ENCODE measurements at places on chromosomes 4 and X.

- DNase-seq: no peak
Measured at GRCh38 chr4:185582651-185583400, 47.5 kb upstream of the PDLIM3 start.

DNA sequence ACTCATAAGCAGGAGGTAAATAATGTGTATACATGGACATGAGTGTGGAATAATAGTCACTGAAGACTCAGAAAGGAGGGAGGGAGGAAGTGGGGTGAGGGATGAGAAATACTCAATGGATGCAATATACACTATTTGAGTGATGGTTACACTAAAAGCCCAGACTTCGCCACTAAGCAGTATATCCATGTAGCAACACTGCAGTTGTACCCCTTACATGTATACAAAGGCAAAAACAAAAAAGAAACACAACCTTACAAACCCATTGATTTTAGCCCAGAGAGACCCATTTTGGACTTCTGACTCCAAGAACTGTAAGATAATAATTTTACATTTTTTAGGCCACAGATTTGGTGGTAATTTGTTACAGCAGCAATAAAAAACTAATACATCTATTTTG lies 51.5 kb downstream of the VMA21 start:
- no peak for DNase-seq

DNA sequence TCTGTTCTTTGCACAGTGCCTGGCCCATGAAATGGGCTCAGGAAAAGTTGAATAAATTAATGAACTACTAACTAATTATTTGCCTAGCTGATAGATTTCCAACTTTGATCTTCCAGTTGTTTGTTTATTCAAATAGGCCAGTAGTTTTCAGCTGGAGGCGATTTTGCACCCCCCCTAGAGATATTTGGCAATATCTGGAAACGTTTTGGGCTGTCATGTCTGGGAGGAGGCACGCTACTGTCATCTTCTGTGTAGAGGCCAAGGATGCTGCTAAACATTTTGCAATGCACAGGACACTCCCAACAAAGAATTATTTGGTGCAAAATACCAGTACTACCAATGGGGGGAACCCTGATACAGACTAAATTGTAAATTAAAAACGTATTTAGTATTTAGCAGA lies 81.9 kb downstream of the VCX2 start:
- DNase-seq: no peak

DNA sequence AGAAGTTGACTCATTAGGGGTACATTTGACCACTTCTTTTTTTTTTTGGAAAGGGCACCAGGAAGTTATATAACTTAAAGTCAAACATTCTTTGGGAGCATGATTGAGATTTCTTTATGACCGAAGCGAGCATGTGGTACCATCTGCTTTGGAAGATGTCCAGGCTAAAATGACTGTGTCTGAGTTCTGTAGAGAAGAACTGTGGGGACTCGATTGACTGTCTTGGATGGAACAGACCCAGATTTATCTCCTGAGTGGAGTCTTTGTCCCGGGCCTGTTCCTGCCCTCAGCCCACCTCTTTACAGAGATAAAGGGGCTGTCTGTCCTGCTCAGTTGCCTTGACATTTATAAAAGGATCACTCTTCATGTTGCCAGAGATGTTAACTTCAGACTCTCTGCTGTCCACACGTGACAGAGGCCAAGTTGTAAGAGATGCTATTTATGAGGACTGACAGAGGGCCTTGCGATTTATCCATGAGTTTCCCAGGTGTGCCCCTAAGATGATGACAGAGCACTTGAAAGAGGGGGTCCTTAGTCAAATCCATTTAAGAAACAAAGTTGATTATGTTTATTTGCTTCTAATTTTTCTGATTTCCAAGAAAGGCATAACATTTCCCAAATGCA lies 16.8 kb downstream of the SMIM20 start:
- no peak for DNase-seq

DNA sequence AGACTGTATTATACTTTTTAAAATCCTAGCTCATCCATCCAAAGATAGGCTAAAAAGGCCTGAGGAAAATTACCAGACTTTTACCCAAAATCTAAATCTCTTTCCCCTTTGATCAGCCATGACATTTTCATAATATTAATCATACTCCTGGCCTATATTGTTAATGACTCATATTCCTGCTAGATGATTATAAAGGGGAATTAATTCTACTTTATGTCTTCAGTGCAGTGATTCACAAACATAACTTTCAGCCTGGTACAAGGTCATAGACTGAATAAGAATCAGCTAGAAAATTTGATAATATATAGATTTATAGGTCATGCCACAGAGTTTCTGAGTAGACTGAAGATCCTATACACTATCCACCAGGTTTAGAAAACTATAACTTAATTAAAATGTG lies 1905.4 kb downstream of the C4orf33 start:
- no peak for DNase-seq

GRCh38 chr4:151415978-151416377 lies 7.0 kb downstream of the FHIP1A start:
- DNase-seq: no peak

DNA sequence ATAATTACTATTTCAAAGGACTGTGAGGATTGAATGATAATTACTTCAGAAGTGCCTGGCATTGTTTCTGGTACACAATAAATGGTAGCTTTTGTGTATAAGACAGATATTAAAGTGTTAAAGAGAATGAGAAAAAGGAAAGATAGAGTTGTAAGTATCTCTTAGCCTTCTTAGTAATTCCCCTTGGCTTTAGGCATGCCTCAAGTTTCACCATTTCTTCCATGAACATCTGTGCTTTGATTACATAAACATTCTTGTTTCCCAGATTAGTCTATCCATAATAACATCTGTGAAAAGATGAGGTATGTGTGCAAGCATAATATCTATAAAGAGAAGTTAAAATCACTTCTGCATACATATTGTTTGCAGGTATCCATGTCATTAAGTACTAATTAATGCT lies 230.9 kb upstream of the TEX13A start:
- DNase-seq: no peak

GRCh38 chr4:108492816-108493595 lies 127.4 kb upstream of the RPL34 start:
- no peak for DNase-seq

DNA sequence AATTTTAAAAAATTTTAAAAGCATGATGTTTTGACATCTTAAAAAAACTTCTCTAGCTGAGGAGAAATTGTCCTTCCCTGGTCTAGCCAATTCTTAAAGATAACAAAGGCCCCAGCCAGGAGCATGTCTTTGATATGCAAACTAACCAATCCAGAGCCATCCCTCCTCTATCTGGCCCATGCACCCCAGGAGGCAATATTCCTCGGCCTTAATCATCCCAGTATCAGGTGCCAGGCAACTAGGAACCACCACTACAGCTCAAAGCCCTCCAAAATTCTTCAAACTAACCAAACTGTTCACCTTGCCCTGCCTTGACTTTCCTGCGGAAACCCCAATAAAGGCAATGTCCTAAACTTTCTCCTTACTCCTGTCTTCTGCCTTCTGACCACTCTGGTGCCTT lies 97.8 kb upstream of the USP9X start:
- DNase-seq: no peak

DNA sequence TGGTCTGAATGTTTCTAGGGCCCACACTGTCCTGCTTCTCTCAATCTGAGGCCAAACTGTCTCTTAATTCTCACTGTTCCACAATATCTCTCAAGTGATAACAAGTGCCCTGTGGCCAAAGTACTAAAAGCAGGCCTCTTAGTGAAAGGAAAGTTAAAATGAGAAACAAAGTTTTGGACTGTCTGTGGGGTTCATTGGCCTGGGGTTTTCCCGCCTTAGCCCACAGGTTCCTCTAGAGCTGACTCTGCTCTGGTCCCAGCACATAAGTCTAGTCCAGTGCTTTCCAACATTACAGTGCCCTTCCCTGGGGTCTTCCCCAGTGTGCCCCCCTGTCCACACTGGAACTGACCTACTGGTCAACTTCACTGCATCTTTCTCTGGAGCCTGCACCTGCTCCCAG lies 6.3 kb downstream of the MAGEB1 start:
- no peak for DNase-seq

GRCh38 chr4:147194114-147194513 lies 248.4 kb upstream of the TTC29 start:
- no peak for DNase-seq

- no peak for DNase-seq
Measured at GRCh38 chr4:129167640-129168260, 71.8 kb downstream of the C4orf33 start.

- DNase-seq: no peak
Measured at GRCh38 chrX:110228453-110228852, 89.4 kb downstream of the AMMECR1 start.

GRCh38 chr4:154781983-154782293 lies 866 bp downstream of the RBM46 start:
- DNase-seq: no peak

DNA sequence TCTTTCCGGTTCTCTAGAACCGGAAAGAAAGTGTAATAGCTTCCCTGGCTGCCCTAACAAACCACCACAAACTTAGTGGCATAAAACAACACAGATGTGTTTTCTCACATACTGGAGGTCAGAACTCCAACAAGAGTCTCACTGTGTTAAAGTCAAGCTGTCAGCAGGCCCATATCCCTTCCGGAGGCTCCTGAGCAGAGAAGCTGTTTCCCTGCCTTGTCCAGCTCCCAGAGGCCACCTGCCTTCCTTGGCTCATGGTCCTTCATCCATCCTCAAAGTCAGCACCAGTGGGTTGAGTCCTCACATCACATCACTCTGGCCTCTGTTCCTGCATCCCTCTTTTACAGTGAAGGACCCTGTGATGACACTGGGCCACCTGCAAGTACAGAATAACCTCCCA lies 49.8 kb upstream of the HMX1 start:
- DNase-seq: no peak

GRCh38 chr4:90165883-90166282 lies 38.7 kb downstream of the CCSER1 start:
- DNase-seq: no peak

- no peak for DNase-seq
Measured at GRCh38 chr4:141635736-141636081, 674 bp upstream of the IL15 start.

Measured in NCI-H187 (cell line).